Pulmonary artery endothelial cell (primary cell): ENCODE measurements at places on chromosomes 7 and 10.

- no peak for DNase-seq
Measured at GRCh38 chr7:108409146-108409545, 47.1 kb downstream of the NRCAM start.

GRCh38 chr7:140677496-140677895 lies 4.8 kb downstream of the ADCK2 start:
- DNase-seq: no peak

DNA sequence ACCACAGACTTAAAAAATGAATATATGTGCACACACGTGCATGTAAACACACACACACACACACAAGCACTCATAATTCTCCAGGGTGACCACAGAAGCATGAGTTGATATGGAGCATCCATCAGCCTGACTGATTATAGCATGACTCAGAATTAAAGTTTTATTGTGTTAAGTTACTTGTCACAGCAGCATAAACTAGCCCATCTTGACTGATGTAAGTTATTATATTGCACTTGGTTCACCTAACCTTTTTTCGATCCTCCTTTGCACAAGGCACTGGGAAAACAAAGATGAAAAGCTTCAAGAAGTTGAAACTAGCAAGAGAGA lies 18.8 kb upstream of the SLC35G1 start:
- DNase-seq: no peak

- DNase-seq: no peak
Measured at GRCh38 chr10:118753331-118754228, 1.2 kb downstream of the CACUL1 start.

- no peak for DNase-seq
Measured at GRCh38 chr10:70132098-70133029, at the start of gene AIFM2. TSS of gene AIFM2 (minus strand) at chr10:70132825. CDS start at chr10:70124084, 8,741 bp downstream.

GRCh38 chr10:21022821-21023220 lies 125.7 kb upstream of the NEBL start:
- DNase-seq: no peak

GRCh38 chr7:51141451-51142003 lies 175.1 kb downstream of the COBL start:
- DNase-seq: no peak
